ENCODE measurements at places on chromosomes 12 and 14. TPM values are rescaled to one million over a fixed set of nuclear protein-coding genes. Genes with fewer than 3 reads are reported as not detected.

- no peaks in the 10 kb centered on the region for H3K27me3 ChIP-seq
- no peaks in the 10 kb centered on the region for H3K4me1 ChIP-seq
- H3K36me3 ChIP-seq = no peaks in the 10 kb centered on the region
- no peak overlapping the region for H3K27ac ChIP-seq
These were observed 237.6 kb downstream of the ATXN7L3B start for GRCh38 chr12:74775276-74775675.

Gene CACNA2D4
- polyA plus RNA-seq = 3.4 TPM

GRCh38 chr12:54725233-54725843 is 77.2 kb upstream of the DCD start:
- no peak overlapping the region for H3K4me3 ChIP-seq
- H3K4me1 ChIP-seq = no peaks in the 10 kb centered on the region
- no peak overlapping the region for H3K27ac ChIP-seq
- H3K27me3 ChIP-seq = no peaks in the 10 kb centered on the region
- H3K36me3 ChIP-seq = no peaks in the 10 kb centered on the region

Gene NPFF
- polyA plus RNA-seq = 1.3 TPM

Gene LMO3
- 0.48 TPM for polyA plus RNA-seq

DNA sequence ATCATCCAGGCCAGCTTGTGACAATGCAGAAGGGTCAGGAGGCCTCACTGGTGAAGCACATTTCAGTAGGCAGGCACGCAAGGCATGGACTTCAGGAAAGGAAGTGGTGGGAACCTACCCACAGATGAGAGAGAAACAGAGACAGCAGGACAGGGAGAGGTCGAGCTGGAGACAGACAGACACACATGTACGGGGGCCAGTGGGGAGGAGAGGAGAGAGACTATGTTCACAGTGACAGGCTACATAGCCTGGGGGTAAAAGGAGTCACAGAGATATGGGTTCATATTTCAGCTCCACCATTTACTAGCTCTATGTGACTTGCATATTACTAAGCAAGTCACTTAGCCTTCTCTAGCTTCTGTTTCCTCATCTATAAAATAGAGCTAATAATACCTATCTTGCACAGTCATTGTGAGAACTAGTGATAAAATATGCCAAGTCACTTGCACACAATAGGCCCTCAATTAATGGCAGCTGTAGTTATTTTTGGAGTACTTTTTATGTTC is 91.1 kb upstream of the FUT8 start:
- H3K27me3 ChIP-seq = no peaks in the 10 kb centered on the region
- no peaks in the 10 kb centered on the region for H3K36me3 ChIP-seq
- DNase-seq = no peak
- no peak overlapping the region for H3K27ac ChIP-seq
- peaks cover 42% of the 10 kb centered on the region for H3K4me1 ChIP-seq

Gene PRB2
- not detected for polyA plus RNA-seq

- H3K36me3 ChIP-seq = no peaks in the 10 kb centered on the region
- DNase-seq = no peak
- no peak overlapping the region for H3K27ac ChIP-seq
- no peaks in the 10 kb centered on the region for H3K4me1 ChIP-seq
These were observed 358.6 kb downstream of the EGLN3 start for GRCh38 chr14:33592297-33592696.

DNA sequence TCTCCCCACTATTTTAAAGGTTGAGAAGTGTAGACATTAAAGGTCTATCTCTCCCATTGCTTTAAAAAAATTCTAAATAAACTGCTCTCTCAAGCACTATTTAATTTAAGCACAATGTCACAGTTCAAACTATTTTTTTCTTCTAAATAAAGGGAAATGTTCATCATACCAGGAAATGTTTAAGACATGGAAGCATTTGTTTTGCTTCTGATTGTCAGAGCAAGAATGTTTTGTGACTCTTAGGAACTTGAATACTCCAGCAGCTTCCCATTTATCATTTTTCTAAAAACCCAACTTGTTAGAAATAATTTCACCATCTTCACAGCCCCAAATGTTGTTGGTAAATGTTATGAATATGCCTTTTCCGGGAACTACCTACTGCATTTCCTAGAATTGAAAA is 121.8 kb upstream of the NTF3 start:
- no peak overlapping the region for H3K4me3 ChIP-seq
- H3K4me1 ChIP-seq = no peaks in the 10 kb centered on the region
- H3K36me3 ChIP-seq = no peaks in the 10 kb centered on the region
- H3K27ac ChIP-seq = no peak overlapping the region
- H3K27me3 ChIP-seq = no peaks in the 10 kb centered on the region

DNA sequence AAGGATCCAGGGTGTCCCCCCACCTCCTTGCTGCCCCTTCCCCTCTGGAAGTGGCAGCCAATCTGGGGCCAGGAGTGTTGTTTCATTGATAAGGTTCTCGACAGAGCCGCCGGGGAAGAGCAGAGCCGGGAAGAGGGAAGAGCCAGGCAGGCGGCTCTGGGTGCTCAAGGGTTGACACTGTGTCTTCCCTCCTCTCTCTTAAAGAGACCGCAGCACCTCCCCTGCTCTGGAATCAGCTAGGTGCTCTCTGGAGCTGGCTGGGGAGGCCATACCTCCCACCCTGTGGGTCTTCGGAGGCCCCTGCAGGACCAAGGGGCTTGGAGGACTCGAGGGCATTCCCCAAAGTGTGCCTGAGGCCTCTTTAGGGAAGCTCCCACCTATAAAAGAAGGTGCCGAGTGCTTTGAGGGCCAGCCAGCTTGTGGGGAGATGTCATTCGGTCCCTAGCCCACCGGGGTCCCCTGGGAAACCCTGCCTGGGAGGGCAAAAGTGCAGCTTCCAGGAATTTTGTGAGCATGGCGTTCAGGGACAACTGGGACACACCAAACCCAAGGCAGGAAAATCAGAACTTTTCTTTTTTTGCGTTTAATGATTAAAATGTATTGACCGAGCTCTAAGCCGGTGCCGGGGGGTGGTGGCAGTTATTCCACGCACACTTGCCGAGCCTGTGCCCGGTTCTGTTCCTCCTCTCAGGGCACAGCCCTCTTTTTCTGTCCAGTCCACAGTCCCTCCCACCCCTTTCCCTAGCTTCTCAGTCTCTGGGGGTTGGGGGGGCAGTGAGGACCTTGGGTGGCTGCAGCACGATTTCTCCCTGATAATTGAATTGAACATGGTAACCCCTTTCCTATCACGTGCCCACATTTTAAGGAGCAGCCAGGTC is 3.0 kb downstream of the SETD1B start:
- peaks cover 27% of the 10 kb centered on the region for H3K36me3 ChIP-seq
- H3K4me3 ChIP-seq = peak overlapping the region; percentile 85
- peaks cover 82% of the 10 kb centered on the region for H3K4me1 ChIP-seq

Gene DNAJC22
- 0.48 TPM for polyA plus RNA-seq

GRCh38 chr12:106030210-106031071 is 108.3 kb downstream of the NUAK1 start:
- no peaks in the 10 kb centered on the region for H3K27me3 ChIP-seq
- H3K27ac ChIP-seq = no peak overlapping the region
- no peak for DNase-seq

- no peak overlapping the region for H3K4me3 ChIP-seq
- DNase-seq = no peak
- no peaks in the 10 kb centered on the region for H3K36me3 ChIP-seq
- H3K27ac ChIP-seq = no peak overlapping the region
- H3K4me1 ChIP-seq = no peaks in the 10 kb centered on the region
These were observed 18.7 kb downstream of the NOS1 start for GRCh38 chr12:117342682-117343081.

GRCh38 chr12:78866518-78866917 is 1.9 kb downstream of the SYT1 start:
- H3K4me3 ChIP-seq = no peak overlapping the region
- DNase-seq = no peak
- no peak overlapping the region for H3K27ac ChIP-seq
- no peaks in the 10 kb centered on the region for H3K27me3 ChIP-seq
- no peaks in the 10 kb centered on the region for H3K36me3 ChIP-seq

Gene CD27
- 128 TPM for polyA plus RNA-seq

DNA sequence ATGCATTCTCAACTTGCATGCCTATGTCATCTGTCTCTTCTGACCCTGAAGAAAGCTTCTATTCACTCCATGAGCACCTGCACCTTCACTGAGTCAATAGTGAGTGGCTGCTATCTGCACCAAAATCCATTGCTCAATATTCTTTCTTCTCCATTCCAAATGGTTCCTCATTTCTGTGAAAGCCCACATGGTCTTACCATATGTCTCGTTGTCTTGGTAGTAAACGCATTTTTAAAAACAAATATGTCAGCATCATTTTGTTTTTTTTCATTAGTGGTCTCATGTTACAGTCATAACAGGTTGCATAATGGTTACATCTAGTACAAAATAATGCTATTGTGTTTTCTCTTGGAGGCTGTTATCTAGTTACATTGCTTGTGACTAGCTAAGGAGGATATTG is 106.9 kb upstream of the CPM start:
- no peak for DNase-seq
- H3K27ac ChIP-seq = peak overlapping the region; percentile 47
- H3K36me3 ChIP-seq = no peaks in the 10 kb centered on the region
- no peaks in the 10 kb centered on the region for H3K4me1 ChIP-seq
- H3K27me3 ChIP-seq = no peaks in the 10 kb centered on the region
- H3K4me3 ChIP-seq = no peak overlapping the region

Gene PRR4
- polyA plus RNA-seq = 3.6 TPM

Gene LPAR5
- polyA plus RNA-seq = 10.9 TPM

GRCh38 chr12:50720501-50720900 is 43.4 kb upstream of the ATF1 start:
- no peaks in the 10 kb centered on the region for H3K27me3 ChIP-seq
- DNase-seq = no peak
- H3K4me3 ChIP-seq = no peak overlapping the region

DNA sequence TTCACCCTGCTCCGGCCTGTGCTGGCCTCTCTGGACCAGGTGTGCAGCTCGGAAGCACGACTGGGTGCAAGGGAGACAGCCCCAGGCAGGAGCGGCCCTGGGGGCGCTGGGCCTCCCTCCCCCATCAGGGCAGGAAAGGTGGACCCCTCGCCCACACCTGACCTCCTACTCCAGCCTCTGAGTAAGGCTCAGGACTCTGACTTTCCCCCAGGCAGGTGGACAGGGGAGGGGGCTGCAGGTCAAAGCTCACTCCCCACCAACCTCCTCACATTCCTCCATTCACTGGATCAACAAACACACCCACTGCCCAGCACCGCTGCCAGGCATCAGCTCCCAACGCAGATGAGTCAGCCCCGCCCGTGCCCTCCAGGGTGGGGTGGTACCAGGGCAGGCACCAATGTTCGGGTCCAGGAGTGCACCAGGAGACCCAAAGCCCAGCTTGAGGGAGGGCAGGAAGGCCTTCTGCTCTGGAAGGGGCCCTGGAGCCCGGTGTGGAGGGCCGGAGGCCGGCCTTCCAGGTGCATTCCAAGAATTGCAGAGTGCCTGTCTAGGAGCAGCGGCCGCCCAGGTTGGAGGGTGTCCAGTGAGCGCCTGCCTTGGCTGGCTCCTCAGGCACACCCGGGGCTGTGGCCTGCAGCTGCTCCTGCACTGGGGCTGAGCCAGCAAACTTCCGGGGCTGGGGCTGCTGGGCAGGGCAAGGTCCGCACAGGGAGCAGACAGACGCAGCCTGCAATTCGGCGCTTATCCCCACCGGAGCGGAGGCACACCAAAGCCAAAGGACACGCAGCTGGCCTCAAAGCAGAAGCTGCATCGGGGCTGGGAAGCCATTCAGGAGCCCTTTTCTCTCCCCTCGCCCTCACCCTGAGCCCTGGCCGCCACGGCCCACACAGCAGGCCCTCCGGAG is 1.6 kb upstream of the INF2 start:
- DNase-seq = no peak
- H3K27me3 ChIP-seq = no peaks in the 10 kb centered on the region
- no peaks in the 10 kb centered on the region for H3K36me3 ChIP-seq
- peak overlapping the region; percentile 90 for H3K27ac ChIP-seq

DNA sequence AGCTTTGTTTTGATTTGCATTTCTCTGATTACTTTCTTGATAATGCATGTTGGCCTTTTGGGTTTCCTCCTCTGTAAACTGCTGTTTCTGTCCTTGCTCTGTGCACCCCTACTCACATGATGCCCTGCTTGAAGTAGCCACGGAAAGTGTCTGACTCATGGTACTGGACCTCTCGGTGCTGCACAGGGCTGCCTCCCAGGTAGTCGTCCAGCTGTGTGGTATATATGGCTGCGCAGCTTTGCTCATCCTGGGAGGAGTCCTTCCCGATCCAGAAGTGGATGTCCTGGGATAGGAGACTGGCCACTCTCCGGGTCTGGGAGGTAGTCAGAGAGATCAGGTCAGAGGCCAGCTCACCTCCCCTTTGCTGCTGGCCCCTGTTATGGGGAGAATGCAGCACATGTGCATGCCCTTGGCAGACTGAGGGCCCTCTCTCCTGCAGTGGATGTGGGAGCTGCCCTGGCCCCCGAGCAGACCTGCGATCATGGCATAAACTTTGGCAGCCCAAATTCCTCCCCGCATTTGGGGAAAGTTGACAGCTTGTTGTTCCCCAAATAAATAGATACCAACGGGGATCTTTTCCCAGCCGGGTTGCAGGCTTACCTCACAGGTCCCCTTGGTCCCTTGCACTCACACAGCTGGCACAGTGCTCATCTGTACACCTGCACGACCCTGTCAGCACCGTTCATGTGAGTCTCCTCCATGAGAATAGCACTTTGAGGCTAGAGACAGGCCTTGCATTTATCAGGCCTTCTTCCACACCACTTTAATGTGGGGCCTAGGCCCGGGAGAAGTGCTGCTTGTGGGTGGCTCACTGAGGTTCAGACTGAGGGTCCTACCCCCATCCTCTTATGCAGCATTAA is 5.2 kb downstream of the AVIL start:
- DNase-seq = peak; percentile 39
- H3K4me1 ChIP-seq = peaks cover 31% of the 10 kb centered on the region
- H3K4me3 ChIP-seq = no peak overlapping the region
- no peaks in the 10 kb centered on the region for H3K27me3 ChIP-seq
- H3K27ac ChIP-seq = no peak overlapping the region

DNA sequence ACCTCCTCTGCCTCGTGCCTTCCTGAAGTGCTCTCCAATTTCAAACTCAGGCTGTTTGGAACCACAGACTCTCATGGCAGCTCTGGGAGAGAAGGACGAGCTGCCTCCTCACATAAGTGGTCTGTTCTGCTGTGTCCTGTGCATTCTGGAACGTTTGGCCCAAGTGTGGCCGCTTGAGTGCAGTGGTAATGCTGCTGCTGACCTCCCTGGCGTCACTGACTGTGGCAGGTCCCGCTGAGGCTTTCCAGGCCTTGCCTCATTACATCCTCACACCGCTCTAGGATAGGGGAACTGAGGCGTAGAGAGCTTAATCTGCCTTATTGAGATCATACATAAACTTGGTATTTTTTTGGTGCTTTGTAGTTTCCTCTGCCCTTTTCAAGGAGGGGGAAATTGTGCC is 14.2 kb downstream of the CCDC92 start:
- H3K36me3 ChIP-seq = no peaks in the 10 kb centered on the region
- no peaks in the 10 kb centered on the region for H3K27me3 ChIP-seq
- no peaks in the 10 kb centered on the region for H3K4me1 ChIP-seq
- H3K4me3 ChIP-seq = no peak overlapping the region

- no peak overlapping the region for H3K4me3 ChIP-seq
- peak; percentile 93 for DNase-seq
- H3K36me3 ChIP-seq = no peaks in the 10 kb centered on the region
- H3K4me1 ChIP-seq = no peaks in the 10 kb centered on the region
These were observed 1079.4 kb downstream of the TMEM121 start for GRCh38 chr14:106605548-106606448.

Gene SLC4A8
- polyA plus RNA-seq = 0.88 TPM

GRCh38 chr12:43098071-43098470 is 453.9 kb downstream of the ADAMTS20 start:
- no peak overlapping the region for H3K27ac ChIP-seq
- no peaks in the 10 kb centered on the region for H3K4me1 ChIP-seq
- no peaks in the 10 kb centered on the region for H3K36me3 ChIP-seq
- H3K4me3 ChIP-seq = no peak overlapping the region
- H3K27me3 ChIP-seq = no peaks in the 10 kb centered on the region
